ENCODE measurements at places on chromosomes 5 and 9.

GRCh38 chr9:95458666-95459065, 58.1 kb downstream of the PTCH1 start:
- no peak for DNase-seq

DNA sequence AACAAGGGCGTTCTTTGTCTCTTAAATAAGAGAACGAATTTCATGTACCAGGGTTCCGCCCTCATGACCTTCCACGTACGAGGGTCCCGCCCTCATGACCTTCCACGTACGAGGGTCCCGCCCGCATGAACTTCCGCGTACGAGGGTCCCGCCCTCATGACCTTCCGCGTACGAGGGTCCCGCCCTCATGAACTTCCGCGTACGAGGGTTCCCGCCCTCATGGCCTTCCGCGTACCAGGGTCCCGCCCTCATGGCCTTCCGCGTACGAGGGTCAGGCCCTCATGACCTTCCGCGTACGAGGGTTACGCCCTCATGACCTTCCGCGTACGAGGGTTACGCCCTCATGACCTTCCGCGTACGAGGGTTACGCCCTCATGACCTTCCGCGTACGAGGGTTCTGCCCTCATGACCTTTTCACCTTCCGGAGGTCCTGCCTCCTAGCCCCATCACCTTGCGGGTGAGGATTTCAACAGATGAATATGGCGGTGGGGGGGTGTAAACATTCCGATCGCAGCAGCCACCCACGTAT, 273.9 kb upstream of the ADAMTS16 start:
- no peak for DNase-seq

DNA sequence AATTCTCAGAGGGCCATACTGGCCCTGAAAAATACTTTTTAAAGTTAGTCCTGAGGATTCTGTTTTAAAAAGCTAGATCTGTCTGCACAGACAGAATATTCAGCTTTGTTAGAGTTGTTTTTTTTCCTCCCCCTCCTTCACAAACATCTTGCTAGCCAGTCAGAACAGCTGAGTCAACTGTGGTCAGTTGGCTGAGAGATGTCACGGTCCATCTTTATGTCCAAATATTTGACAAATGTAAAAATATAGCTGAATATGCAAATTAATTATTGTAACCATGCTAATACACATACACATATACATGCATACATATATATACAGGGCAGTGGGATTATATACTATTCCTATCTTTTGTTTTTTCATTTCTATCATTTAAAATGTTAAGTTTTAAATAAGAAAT, 33.9 kb downstream of the UNC13B start:
- no peak for DNase-seq

GRCh38 chr9:132669319-132669697, 475 bp downstream of the DDX31 start:
- DNase-seq = peak; percentile 71

- no peak for DNase-seq
Observed at GRCh38 chr9:18182636-18183035, 291.3 kb upstream of the ADAMTSL1 start.

DNA sequence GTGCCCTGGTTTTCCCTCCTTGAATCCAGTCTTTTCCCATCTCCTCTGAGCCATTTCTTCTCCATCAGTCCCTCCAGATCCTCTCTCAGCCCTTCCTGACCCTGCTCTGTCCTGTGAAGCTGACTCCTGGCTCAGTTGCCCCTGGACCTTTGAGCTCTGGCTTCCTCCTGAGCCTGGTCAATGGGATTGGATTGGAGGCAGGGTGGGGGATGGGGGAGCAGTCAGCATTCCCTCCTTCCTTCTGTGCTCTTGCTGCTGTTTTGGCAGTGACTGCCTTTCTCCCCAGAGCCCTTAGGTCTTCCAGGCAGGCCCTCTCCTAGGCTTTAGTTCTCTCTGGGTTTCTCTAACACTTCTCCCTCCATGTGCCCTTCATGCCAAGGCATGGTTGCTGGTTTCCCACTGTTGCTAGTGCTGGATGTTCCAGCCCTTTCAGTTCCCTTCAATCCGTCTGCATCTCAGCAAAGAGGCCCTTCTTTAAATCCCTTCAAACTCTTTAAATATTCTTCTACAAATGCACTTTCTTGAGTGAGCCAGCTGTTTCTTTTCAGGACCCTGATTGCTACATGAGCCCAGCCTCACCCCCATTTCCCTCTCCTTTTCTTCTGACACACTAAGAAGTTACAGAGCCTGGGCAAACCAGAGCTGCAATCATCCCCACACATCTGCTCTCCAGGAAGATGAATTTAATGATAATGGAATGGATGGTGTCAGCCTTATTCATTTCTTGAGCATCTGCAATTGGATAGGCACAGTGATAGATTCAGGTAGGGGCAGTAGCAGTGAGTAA, 2.2 kb downstream of the TNFSF15 start:
- DNase-seq = no peak

All from SW 1271 (cell line).